ENCODE measurements at places on chromosomes 16 and 17.

DNA sequence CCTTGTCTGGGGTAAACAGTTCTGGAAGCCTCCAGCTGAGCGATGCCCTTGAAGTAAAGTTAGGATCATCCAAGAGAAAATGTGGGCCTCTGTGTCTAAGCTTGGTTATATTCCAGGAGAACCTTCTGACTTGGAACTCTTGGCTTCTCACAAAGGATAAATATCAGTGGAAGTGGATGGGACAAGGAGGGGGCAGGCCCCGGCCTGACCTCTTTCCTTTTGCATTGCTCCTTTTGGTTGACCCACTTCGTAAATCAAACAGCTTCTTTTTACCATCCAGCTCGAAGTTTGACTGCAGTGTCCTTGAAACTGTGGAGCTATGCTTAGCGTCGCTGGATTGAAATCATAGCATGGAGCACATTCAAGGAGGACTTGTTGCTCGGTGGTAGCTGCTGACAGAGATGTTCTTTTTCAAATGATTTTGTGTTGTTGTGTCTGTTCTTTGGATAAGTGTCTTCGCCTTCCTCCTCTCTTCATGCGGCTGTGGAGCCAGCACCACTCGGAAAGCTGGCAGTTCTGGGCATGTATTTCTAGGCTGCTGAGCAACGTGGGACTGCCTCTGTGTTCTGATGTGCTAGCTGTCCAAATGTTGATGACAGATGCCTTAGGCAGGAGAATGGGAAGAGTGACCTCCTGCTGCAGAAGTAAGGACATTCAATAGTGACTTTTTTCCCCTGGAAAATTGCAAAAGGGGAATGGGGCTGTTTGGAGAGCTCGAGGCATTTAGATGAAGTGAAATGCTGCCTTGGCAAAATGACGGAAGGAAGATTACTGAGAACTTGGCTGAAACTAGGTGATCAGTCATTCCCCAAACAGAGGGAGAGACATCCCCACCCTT lies 4.5 kb downstream of the MINK1 start:
- no peak for DNase-seq

DNA sequence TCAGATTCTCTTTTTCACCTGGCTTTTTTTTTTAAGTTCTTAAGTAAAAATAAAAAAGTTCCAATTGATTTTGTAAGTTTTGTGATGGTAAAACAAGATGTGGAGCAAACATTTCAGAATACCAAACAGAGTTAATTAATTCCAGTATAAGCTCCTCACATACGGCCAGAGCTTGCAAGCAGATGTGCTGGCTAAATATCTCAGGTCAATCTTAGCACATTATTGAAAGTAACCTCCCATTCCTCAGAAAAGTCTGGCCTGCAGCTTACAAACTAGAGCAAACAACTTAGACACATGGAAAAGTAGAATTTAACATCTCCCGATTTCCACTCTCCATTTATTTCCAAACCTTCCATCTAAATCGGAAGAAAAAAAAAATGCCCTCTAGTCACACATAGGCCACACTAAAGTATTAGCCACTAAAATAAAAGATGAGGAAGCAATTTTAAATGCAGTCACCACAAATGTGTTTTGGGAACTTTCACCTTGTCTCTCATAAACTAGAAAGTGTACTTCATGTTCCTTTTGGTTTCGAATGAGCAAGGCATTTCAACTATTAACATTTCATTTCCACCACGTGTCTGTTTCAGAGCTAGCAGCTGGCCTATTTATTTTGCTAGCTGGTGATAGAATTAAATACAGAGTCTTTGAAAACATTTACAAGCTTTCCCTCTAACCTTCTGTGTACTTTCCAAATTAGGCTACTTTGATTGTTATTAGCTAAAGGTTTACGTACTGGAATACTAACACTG lies 143.3 kb downstream of the STX8 start:
- no peak for DNase-seq

DNA sequence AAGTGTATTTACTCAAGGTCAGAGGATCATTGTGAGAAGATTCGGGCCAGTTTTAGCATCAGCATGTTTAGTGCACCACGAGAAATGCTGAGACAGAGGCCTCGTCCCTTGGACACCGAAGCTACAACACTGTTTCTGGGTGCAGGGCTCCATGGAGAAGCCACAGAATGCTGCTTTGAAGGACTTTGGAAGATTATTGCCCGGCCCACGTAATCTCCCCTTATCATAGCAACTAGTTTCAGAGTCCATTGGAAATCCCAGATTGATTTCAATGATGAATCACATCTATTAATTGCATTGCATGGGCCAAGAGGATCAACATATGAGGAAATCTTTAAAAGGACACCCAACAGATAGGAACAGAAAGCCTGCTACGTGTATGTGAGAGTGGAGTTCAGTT lies 156.0 kb downstream of the MAF start:
- no peak for DNase-seq

- DNase-seq: no peak
Observed at GRCh38 chr17:69716556-69716955, 302.1 kb downstream of the MAP2K6 start.

DNA sequence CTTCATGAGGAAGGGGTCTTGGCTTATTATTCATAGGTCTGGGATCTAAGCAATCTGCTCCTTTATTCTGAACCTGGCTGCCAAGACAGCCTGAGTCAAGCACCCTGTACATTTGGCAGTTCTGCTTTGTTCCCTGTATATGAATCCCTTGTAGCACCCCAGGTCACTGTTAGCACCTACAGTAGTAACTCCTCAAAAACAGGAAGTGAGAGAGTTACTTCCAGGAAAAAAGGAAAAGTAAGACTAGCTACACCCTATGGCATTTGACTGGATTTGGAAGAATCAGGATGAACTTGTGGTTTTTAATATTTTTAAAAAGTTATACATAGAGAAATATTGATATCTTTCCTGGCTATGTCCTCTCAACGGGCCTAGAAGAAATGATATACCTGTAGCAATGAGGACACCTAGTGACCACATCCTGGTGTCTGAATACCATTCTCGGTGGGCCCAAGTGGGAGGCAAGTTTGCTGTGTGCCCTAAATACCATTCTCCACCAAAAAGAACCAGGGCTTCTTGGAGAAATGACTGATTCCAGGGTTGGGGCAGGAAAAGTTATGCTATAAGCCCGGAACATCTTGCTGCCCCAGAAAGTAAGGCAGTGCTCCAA lies 9.9 kb downstream of the ANKRD40 start:
- DNase-seq: no peak

- DNase-seq: no peak
Observed at GRCh38 chr17:60406887-60407286, 15.0 kb upstream of the USP32 start.

GRCh38 chr16:23267647-23268046 lies 34.5 kb upstream of the SCNN1B start:
- DNase-seq: no peak

DNA sequence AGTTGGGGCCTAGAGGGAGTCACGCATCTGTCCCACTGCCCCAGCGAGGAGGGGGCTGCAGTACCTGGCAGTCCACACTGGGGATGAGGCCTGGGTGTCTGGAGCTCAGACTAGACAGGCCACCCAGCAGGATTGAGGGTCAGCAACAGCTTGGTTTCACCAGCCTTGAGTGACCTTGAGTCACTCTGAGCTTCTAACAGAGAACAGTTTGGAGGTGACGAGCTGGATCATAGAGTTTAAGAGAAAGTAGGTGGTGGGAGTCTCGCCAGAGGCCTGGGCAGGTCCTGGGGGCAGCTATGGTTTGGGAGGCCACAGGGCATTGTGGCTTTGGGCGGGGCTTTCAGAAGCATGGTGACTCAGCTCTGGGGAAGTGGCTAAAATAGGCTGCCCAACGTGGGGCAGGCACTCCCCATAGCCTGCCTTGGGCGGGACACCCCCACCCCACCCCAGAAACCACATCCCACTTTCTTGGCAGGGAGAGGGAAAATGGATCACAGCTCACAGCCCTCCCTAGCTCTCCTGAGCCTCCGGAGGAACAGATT lies 20.5 kb downstream of the CDC42EP4 start:
- DNase-seq: no peak

GRCh38 chr16:13866073-13866472 lies 53.9 kb upstream of the ERCC4 start:
- no peak for DNase-seq

DNA sequence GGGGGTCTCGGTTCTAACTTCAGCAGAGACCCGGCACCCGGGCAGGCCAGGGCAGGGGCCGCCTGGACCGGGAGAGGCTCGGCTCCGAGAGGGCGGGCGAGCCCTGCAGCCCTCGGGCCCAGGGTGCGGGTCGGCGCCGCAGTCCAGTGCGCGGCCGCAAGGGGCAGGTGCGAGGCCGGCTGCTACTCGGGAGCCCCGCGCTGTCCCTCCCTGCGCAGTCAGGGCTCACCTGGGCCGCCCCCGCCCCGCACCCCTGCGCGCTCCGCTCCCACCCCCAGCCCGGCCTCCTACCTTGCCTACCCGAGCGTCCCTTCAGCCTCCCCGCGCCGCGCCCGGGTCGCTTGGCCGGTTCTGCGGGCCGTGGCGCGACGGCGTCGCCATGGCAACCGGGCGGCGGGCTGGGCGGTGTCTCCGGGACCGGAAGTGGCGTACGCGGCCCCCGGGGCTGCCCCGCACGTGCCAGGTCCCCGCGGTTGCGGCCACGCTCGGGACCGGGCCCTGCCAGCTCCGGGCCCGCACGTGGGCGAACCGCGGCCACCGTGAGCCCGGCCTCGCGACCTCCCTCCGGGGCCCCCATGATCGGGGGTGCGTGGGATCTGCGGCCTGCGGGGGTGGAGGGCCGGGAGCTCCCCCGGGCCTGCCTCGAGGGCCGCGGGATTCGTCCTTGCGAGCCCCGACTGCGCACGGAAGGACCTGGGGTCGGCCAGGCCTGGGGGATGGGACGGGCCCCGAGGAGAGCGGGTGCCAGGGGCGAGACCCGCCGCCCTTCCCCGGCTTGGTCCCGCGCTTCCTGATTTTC lies at the start of gene CYB561:
TSS of gene CYB561 (minus strand) at position 353 of the 799 bp plus-strand sequence. CDS start 8,759 bp downstream, outside the sequence.
- DNase-seq: no peak

GRCh38 chr17:67125417-67125816 lies 81.1 kb downstream of the CACNG1 start:
- DNase-seq: no peak

GRCh38 chr17:56173958-56174835 lies 20.9 kb downstream of the ANKFN1 start:
- DNase-seq: no peak

DNA sequence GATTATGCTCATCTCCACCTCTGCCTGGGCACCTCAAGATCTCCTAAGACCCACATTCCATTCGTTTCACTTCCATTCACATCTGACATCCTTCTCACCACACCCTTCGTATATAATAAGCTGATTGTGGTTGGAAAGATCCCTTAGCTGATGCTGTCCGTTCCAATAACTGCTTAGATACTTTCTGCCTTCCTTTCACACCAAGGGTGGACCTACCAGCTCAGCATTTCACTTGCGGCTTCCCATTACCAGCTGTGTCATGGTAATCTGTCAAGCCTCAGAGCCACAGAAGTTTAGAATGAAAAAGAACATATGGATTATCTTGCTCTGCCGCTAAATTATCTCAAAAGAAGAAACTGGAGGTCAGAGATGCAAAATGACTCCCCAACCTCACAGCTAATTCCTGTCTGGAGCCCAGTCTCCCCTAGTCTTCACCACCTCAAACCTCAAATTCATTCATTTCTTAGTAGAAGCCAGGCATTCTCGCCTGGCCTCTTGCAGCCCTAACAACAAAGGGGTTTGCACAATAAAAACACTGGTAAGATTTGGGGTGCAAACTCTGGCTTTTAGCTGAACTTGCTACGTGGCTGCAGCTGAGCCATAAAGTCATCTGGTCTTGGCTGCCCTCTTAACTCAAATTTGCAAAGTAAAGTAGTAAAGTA lies 182.8 kb upstream of the HS3ST3A1 start:
- no peak for DNase-seq

DNA sequence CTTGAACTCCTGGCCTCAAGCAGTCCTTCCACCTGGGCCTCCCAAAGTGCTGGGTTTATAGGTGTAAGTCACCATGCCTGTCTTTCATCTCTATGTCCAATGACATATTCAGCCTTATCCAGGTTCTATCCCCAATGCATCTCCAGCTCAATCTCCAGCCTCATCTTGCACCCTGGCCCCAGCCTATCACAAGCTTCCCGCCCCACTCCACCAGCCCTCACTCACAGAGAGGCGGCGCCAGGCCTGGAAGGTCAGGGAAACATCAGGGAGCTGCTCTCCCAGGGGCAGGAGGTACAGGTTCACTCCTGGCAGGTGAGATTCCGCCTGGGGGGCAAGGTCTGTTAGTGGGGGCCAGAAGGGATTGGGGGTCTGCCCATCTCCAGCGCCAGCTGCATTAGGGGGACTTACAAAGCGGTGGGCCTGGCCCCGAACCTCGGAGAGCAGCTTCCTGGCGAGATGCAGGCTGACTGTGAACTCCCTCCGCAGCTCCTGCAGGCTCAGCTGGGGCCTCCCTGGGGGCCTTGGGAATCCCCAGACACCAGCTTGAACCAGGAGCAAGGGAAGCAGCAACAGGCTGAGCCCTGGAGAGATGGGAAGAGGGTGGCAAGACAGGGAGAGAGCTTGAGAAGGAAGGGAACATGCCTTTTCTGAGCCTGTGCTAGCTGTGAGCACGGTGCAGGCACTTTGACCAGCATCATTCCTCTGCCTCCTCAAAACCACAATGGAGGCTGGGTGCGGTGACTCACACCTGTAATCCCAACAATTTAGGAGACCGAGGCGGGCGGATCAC lies 3.0 kb downstream of the IL27 start:
- DNase-seq: no peak

DNA sequence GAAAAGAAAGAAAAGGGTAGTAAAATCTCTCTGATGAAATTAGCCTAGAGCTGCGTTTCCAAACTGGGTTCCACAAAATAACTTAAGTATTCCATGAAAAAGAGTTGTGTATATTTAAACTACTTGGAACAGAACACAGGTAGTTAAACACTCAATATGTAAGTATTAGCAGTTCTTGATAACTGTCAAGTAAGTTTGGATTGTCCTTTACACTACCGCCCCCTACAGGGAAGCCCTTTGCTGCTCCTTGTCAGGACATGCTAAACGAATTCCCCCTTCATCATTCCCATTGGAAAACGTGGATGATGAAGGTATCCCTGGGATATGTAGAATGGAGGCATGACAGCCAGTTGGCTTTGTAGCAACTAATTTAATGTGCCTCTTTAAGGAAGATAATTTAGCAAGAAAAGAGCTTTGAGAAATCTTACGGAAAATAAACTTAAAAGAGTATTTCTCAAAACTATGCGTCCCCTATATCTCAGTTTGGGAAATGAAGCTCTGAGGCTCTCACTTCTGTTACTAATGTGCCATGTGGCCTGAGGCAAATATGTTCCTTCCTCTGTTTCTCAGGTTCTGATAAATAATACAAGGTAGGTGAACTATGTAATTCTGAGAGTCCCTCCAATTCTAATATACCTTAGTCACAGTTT lies 18.8 kb downstream of the NCBP3 start:
- DNase-seq: no peak

Measured in C1 segment of cervical spinal cord (tissue), 14 donors.